ENCODE measurements at places on chromosomes 6 and 20.

GRCh38 chr20:11323816-11324215 lies 593.9 kb upstream of the BTBD3 start:
- no peak for DNase-seq

DNA sequence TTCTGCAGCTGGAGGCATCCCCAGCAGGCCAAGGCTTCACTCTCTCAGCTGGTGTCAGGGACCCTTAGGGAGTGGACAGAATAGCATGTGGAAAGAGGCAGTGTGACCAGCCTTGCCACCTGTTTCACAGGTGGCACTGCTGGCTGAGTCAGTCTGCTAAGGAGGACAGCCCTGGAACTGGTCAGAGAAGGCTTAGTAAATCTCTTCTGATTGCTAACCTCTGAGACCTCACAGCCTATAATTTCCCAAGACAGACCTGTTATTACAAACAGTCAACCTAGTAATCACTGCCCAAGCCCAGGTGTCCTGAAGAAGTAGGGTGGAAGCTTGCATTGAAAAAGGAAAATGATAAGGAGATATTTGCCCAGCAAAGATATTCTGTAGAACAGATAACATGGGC lies 26.4 kb upstream of the PAQR8 start:
- DNase-seq, result no peak

- peak; percentile 74 for DNase-seq
These were observed 93.0 kb downstream of the NDUFAF5 start for GRCh38 chr20:13877793-13878192.

DNA sequence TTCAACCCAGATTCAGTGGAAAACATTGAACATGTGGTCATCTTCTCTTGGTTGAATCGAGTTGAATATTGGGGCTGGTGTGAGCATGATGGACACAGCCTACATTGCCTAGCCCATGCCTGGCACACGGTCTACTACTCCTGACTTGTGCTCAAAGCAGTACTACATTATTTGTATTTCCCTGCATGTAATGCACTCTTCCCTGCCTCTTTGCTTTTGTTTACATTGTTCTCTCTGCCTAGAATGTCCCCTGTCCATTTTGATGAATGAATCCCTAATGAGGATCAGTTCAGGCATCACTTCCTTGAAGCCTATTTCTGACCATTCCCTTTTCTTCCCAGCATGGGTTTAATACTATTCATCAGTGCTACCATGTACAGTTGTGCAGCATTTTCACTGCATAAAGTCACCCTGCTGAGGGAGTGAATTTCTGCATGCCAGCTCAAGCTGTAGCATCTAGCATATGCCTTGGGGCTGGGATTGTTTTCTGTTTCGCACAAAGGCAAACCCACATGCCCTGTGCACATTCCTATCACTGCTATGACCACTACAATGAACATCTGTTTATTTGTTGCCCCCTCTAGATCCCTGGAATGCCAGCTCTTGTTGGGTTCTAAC lies 75.3 kb upstream of the CCN6 start:
- no peak for DNase-seq

DNA sequence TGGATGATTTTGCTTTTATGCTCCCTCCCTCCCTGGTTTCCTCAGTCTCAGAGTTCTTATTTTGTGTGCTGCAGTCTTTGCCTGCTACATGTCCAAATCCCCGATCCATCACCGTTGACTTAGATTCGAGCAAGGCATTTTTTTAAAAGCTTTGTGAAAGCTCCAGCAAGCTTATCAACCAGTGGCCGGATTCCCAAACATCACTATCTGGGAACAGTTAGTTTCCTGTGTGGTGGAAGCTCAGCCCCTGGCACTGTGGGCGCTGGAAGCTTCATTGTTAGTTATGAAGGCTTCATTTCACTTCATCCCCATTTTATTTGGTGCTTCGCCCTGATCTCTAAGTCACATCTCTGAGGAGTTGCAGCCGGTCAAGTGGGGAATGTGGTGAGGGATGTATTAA lies 44.7 kb downstream of the DEK start:
- no peak for DNase-seq

DNA sequence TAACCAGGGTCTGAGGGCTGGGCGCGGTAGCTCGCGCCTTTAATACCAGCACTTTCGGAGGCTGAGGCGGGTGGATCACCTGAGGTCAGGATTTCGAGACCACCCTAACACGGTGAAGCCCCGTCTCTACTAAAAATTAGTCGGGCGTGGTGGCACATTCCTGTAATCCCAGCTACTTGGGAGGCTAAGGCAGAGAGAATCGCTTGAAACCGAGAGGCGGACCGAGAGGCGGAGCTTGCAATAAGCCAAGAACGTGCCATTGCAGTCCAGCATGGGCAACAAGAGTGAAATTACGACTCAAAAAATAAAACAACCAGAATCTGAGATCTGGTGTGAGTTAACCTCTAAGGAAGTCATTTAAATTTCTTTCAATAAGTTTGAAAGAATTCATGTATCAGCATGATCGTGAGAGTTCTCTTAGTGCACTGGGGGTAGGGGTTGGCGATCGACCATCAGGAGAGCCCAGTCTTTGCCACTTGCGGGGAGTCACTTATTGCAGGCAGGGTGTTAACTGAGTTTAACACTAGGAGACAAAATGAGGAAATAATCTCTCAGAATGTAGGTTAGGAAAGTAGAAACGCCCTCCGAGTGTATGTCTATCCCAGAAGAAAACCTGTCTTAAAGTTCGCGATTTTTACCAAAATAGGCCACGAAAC lies 206.5 kb upstream of the ZNF184 start:
- DNase-seq, result no peak

DNA sequence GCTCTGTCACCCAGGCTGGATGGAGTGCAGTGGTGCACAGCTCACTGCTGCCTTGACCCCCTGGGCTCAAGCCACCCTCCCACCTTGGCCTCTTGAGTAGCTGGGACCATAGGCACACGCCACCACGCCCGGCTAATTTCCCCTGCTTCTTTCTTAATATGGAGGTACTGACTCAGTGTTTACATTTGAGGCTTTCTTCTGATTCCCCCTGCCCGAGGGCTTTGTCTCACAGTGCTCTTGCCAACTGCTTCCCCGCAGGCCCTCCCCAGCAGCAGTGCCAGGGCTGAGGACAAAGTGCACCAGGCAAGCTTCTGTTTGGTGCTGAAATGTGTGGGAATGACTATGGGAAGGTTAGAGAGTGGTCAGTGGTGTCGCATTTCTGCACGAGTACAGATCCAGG lies 34.8 kb downstream of the NR2E1 start:
- DNase-seq, result no peak

DNA sequence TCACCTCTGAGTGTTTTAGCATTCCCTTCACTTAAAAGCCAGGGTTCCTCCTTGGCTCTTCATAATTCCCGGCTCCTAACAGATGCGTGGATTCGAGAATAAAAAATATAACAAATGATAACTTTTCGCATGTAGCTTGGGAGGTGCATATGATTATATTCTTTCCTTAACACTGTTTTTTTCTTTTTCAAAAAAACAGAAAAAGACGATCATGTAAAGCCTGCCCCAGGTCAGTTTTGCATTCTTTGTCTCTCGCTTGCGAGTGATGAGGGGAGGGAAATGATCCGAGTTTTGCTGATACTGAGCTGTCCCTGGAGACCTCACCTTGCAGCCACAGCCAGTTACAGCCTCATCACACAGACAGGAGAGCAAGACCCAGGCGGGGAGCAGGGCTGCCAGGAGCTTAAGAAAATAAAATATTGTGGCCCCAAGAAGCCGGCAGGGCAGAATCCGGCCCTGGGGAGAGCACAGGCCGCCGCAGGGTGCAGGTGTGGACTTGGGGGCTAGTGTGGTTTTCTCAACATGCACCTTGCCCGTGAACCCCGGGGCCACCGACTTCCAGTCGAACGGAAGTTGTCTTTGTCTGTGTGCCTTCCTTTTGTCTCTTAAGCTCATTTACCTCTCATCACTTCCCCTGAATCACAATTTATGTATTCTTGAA lies 301.8 kb downstream of the TAF4 start:
- DNase-seq, result peak; percentile 32

GRCh38 chr6:127918506-127919427 lies 17.9 kb upstream of the THEMIS start:
- no peak for DNase-seq
